ENCODE measurements at places on chromosomes 4 and X.

DNA sequence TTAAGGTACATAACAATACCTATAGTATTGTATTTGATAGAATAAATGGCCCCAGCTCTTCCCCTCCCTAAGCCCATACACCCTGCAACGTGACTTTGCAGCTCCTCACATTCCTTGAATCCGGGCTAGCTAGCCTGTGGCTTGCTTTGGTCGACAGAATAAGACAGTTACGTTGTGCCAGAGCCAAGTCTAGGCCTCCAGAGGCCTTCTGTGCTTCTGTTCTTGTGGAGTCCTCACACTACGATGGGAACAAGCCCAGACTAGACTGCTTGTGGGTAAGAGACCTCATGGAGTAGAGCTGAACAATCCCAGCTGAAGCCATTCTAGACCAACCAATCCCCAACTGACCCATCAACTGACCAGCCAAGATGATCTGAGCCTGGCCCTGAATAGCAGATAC is 102.4 kb upstream of the PLAC1 start:
- DNase-seq: no peak

- no peak for DNase-seq
Observed at GRCh38 chr4:128384091-128384520, 96.5 kb upstream of the PGRMC2 start.

- no peak for DNase-seq
Observed at GRCh38 chr4:86595426-86595805, 1.3 kb downstream of the PTPN13 start.

- no peak for DNase-seq
Observed at GRCh38 chrX:18129690-18130089, 91.0 kb downstream of the BEND2 start.

DNA sequence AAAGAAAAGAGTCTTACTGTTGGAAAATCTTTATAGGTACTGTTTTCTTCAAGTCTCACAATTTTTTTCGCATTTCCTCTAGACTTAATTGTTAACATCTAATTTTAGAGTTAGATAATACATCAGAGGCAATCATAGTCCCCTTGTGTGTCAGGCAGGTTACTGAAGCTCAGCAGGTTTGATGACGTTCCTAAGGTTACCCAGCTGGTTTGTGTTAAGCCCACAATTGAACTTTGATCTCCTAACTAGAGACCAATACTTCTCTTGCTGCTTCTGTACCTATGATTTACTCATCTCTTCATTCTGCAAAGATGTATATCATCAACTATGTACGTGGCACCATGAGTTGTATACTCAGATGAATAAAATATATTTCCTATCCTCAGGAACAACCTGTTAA is 131.6 kb upstream of the STIM2 start:
- no peak for DNase-seq
